ENCODE measurements at places on chromosomes 7 and 10.

DNA sequence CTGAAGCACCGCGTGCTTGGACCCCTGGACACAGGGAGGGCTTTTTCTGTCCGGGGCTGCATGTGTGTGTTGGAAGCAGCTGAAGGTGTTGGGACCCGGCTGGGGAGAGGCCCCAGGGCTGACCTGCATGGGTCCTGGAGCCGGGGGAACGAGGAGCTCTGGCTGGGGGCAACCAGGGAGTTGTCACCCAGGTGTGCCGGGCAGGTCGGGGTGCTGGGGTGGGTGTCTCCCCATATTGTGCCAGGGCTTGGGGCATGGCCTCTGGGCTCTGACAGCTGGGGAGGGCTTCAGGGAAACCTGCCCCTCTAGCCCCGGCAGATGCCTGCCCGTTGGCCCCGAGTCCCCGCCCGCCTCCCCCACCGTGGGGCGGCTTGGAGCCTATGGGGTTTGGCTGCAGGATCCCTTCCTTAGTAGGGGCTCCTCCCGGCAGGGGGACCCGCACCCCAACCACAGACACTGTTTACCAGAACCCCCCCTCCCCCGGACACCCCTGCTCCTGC, 42.3 kb downstream of the UNCX start:
- no peak for DNase-seq

- DNase-seq: no peak
These were observed 701.6 kb upstream of the ANKRD30A start for GRCh38 chr10:36423821-36424248.

DNA sequence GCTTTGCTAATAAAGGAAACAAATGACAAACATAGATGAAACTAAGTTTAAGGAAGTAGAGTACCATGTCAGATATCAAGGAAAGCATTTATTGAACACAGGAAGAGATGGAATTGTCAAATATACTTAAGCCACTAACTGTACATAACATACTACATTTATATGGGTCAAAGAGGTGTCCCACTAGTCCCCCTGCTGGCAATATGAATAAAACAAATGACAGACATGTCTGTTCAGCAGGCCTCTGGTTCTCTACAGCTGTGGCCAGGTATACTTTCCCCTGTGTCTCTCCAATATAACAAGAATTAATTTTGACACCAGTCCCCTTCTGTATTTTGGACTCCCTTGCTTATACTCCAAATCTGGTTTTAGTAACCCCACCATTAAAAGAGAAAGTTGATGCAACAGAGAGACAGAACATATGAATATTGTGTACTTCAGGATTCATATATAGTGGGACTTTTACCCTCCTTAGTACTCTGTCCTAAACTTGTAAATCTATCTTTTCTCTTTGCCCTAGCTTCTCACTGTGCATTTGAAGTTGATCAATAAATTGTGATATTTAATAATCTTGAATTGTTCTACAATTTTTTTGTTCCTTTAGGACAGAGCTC, 42.9 kb downstream of the CD36 start:
- DNase-seq: peak; percentile 24

GRCh38 chr10:122507616-122508015, 46.3 kb downstream of the HTRA1 start:
- DNase-seq: no peak

DNA sequence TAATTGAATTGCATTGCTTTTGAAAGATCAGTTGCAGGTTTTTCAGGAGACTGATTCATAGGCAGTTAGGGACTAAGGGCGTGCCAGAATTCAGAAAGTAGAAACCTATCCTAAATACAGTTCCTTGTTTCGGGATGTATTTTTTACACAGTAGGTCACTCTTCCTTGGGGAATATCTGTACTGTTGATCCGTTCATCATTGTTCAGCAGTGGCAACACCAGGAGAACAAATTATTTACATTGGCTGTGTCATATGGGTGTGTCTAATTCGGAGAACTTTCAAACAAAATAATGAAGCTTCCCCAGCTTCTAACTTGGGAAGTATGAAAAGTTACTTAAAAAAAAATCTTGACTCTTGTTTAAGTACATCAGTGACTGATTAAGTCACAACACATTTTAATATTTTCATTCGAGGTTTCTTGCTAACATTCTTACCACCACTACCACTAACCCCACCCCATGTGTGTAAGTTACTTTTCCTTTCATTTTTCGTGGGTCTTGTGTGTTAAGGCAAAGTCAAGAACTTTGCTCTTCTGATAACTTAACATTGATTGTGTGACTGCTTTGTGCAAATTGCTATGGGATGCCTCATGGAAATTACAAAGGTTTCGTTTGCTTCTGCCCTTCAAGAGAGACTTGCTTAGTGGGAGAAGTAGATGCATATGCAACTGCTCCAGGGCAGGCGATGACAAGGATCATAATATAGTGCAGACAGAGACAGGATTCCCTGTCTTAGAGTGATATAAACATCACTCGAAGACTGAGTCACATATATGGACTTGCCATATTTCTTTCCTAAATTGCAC, 43.8 kb upstream of the RPA3 start:
- no peak for DNase-seq

GRCh38 chr7:55473932-55474331, 98.4 kb downstream of the VOPP1 start:
- no peak for DNase-seq

GRCh38 chr10:22259280-22259679, 41.5 kb upstream of the EBLN1 start:
- DNase-seq: no peak

Measured in NCI-H526 treated with DMSO at 0.1 percent for 48 hours (cell line).